Left ventricle myocardium inferior (tissue), 1 donor: ENCODE measurements at places on chromosomes 7 and 10.

DNA sequence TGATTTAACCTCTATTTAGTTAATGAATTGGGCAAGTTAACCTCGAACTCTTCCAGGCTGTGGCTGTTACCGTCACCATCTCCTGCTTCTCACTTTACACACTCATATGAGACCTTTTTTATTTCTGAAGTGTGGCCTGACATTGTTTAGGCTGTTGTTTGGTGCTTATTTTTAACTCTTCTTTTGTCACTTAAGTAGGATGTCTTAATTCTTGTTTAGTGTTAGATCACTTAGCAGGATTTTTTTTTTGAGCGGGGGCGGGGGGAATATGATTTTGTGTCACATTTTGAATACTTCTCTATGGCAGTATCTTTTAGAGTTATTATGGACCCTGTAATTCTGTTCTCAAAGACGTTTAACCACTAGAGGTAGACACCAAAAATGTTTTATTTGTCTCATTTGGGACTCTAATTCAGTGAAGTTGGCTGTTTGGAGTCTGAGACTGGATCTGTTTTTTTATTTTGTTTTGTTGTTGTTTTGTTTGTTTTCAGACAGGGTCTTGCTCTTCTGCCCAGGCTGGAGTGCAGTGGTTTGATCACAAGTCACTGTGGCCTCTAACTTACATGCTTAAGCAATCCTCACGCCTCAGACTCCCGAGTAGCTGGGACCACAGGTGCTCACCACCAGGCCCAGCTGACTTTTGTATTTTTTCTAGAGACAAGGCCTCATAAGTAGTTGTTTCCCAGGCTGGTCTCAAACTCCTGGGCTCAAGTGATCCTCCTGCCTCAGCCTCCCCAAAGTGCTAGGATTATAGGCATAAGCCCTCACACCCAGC, 73.5 kb downstream of the CUX1 start:
- no peaks in the 10 kb centered on the region for H3K36me3 ChIP-seq
- no peaks in the 10 kb centered on the region for H3K27me3 ChIP-seq
- no peak overlapping the region for H3K27ac ChIP-seq
- no peak overlapping the region for H3K4me3 ChIP-seq
- peaks cover 48% of the 10 kb centered on the region for H3K4me1 ChIP-seq
- DNase-seq = no peak

- peaks cover 9% of the 10 kb centered on the region for H3K27me3 ChIP-seq
- H3K4me3 ChIP-seq = peak overlapping the region; percentile 77
- H3K27ac ChIP-seq = peak overlapping the region; percentile 98
- H3K4me1 ChIP-seq = peaks cover 83% of the 10 kb centered on the region
- H3K36me3 ChIP-seq = peaks cover 50% of the 10 kb centered on the region
Observed at GRCh38 chr10:86671419-86671818, 3.1 kb downstream of the LDB3 start.

- H3K36me3 ChIP-seq = no peaks in the 10 kb centered on the region
- H3K4me3 ChIP-seq = no peak overlapping the region
- H3K27me3 ChIP-seq = no peaks in the 10 kb centered on the region
- no peak for DNase-seq
- no peak overlapping the region for H3K27ac ChIP-seq
- H3K4me1 ChIP-seq = no peaks in the 10 kb centered on the region
Observed at GRCh38 chr7:121800916-121801675, 71.9 kb upstream of the PTPRZ1 start.

DNA sequence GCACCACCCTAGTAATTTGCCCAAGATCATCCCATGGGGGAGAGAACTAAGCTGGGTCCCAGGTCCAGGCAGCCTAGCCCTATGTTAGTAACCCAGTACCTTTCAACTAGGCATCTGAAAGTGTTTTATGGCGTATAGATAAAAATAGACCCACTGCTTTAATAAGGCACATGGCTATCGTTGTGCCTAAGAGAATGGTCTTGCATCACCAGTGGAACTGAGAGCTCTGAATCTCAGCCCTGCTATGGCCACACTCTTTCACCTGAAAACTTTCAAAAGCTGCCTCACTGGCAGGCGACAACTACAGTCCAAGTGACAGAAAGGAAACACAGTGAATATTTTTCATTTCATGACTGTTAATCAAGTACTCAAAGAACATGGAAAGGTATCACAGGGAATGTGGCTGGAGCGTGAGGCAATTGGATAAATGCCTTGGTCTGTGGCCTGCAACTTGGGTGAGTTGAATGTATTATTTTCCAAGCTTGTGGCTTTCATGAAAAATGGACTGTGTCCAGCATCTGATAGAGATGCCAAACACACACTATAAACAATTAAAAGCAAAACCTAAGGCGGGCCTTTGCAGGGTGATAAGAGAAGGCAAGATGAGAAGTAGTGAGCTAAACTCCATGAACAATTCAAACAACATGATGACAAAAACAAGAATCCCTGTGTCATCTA, 18.0 kb upstream of the SFMBT2 start:
- H3K4me1 ChIP-seq = no peaks in the 10 kb centered on the region
- H3K27ac ChIP-seq = no peak overlapping the region
- no peak overlapping the region for H3K4me3 ChIP-seq
- H3K27me3 ChIP-seq = peaks cover 40% of the 10 kb centered on the region
- no peaks in the 10 kb centered on the region for H3K36me3 ChIP-seq

GRCh38 chr7:142915315-142915714, 18.2 kb downstream of the TRPV5 start:
- H3K4me1 ChIP-seq = no peaks in the 10 kb centered on the region
- H3K4me3 ChIP-seq = no peak overlapping the region
- peaks cover 52% of the 10 kb centered on the region for H3K27me3 ChIP-seq
- no peak for DNase-seq
- no peaks in the 10 kb centered on the region for H3K36me3 ChIP-seq
- no peak overlapping the region for H3K27ac ChIP-seq

- H3K4me1 ChIP-seq = no peaks in the 10 kb centered on the region
- DNase-seq = no peak
- no peak overlapping the region for H3K27ac ChIP-seq
Observed at GRCh38 chr10:11783558-11783865, 39.6 kb upstream of the PROSER2 start.

- H3K4me1 ChIP-seq = no peaks in the 10 kb centered on the region
- no peaks in the 10 kb centered on the region for H3K27me3 ChIP-seq
- H3K36me3 ChIP-seq = peaks cover 73% of the 10 kb centered on the region
- H3K4me3 ChIP-seq = no peak overlapping the region
- H3K27ac ChIP-seq = no peak overlapping the region
- no peak for DNase-seq
Observed at GRCh38 chr10:97224483-97225435, 39.0 kb upstream of the SLIT1 start.

DNA sequence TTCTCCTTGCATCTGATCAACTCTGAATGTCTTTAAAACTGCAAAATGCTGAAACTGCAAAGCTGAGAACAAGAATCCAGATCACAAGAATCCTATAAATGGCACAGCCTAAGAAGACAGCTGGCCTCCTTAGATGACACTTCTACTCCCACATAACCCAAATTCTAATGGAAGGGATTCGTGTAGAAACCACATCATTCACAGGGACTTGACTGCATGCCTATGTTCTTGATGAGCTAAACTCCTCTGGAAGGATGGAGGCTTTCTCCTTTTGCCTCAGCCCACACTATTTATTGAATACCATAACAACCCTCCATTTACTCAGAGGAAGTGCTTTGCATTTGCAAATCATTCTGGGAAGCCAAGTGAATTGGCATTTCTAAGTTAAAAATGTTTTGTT, 252.5 kb upstream of the VWC2 start:
- no peaks in the 10 kb centered on the region for H3K27me3 ChIP-seq
- no peaks in the 10 kb centered on the region for H3K4me1 ChIP-seq
- H3K27ac ChIP-seq = no peak overlapping the region
- DNase-seq = no peak
- H3K36me3 ChIP-seq = no peaks in the 10 kb centered on the region

- no peak overlapping the region for H3K4me3 ChIP-seq
- peaks cover 44% of the 10 kb centered on the region for H3K4me1 ChIP-seq
- H3K27me3 ChIP-seq = no peaks in the 10 kb centered on the region
- peaks cover 21% of the 10 kb centered on the region for H3K36me3 ChIP-seq
Observed at GRCh38 chr7:151590850-151591771, 71.4 kb upstream of the RHEB start.
